A549 treated with ZK216348 at 1 μM for 4 hours (cell line): ENCODE measurements at places on chromosomes 5 and 9. TPM values are rescaled to one million over a fixed set of nuclear protein-coding genes. Genes with fewer than 3 reads are reported as not detected.

PGM5 gene
- total RNA-seq = not detected in 5 replicates

CDK5RAP2 gene
- total RNA-seq = 29.8 to 32.5 TPM (median 30.8 TPM) in 5 replicates

C9orf72 gene
- total RNA-seq = 4.1 to 6.2 TPM (median 4.2 TPM) in 5 replicates

ABCA1 gene
- 3.3 to 5.2 TPM (median 4.7 TPM) in 5 replicates for total RNA-seq

MRPS27 gene
- 50.4 to 58.3 TPM (median 56.1 TPM) in 5 replicates for total RNA-seq

SH2D3C gene
- total RNA-seq = 0.12 to 0.40 TPM (median 0.15 TPM) in 3 of 5 replicates, not detected in the others

MYOZ3 gene
- total RNA-seq = 0.07 to 0.09 TPM in 2 of 5 replicates, not detected in the others

BAAT gene
- total RNA-seq = 0.42 to 0.57 TPM (median 0.51 TPM) in 5 replicates

CCL21 gene
- not detected in 5 replicates for total RNA-seq

LHX6 gene
- total RNA-seq = 0.57 to 1.3 TPM (median 1.2 TPM) in 5 replicates

FOXD4L5 gene
- total RNA-seq = 0.06 to 0.11 TPM (median 0.11 TPM) in 3 of 5 replicates, not detected in the others

POMT1 gene
- total RNA-seq = 11.0 to 20.8 TPM (median 19.3 TPM) in 5 replicates

NPR2 gene
- 3.2 to 7.5 TPM (median 6.1 TPM) in 5 replicates for total RNA-seq

TARS1 gene
- total RNA-seq = 130 to 176 TPM (median 134 TPM) in 5 replicates

IFNK gene
- not detected in 5 replicates for total RNA-seq

PCDHA12 gene
- total RNA-seq = 2.1 to 3.6 TPM (median 2.7 TPM) in 5 replicates

IL13 gene
- total RNA-seq = 0.13 TPM in 1 of 5 replicates, not detected in the others

INSL6 gene
- total RNA-seq = not detected in 5 replicates

ENTREP1 gene
- total RNA-seq = 0.61 to 0.74 TPM (median 0.65 TPM) in 5 replicates

GRM6 gene
- total RNA-seq = not detected in 5 replicates

SLC6A7 gene
- 0.04 TPM in 2 of 5 replicates, not detected in the others for total RNA-seq

INSYN2B gene
- 0.50 to 0.64 TPM (median 0.59 TPM) in 5 replicates for total RNA-seq

PCDHGA6 gene
- 0.05 to 0.29 TPM (median 0.20 TPM) in 5 replicates for total RNA-seq

PLAC8L1 gene
- total RNA-seq = 0.34 to 0.75 TPM (median 0.70 TPM) in 3 of 5 replicates, not detected in the others

IRX1 gene
- total RNA-seq = not detected in 5 replicates

CDX1 gene
- total RNA-seq = not detected in 5 replicates

CNTNAP3 gene
- 7.4 to 12.7 TPM (median 9.9 TPM) in 5 replicates for total RNA-seq

THBS4 gene
- total RNA-seq = 0.14 to 0.19 TPM in 2 of 5 replicates, not detected in the others

INSL4 gene
- 13.6 to 17.0 TPM (median 16.2 TPM) in 5 replicates for total RNA-seq

BTNL3 gene
- not detected in 5 replicates for total RNA-seq

SPINK7 gene
- total RNA-seq = not detected in 5 replicates

SHLD3 gene
- total RNA-seq = 1.6 to 3.5 TPM (median 2.1 TPM) in 5 replicates

DNAH5 gene
- 0.82 to 2.3 TPM (median 1.5 TPM) in 5 replicates for total RNA-seq

LHFPL2 gene
- total RNA-seq = 49.7 to 74.0 TPM (median 60.1 TPM) in 5 replicates

MYORG gene
- 3.5 to 6.2 TPM (median 5.2 TPM) in 5 replicates for total RNA-seq

ANP32B gene
- total RNA-seq = 299 to 372 TPM (median 318 TPM) in 5 replicates

LHX3 gene
- total RNA-seq = 0.09 to 0.14 TPM (median 0.12 TPM) in 4 of 5 replicates, not detected in the other

PLEKHG4B gene
- total RNA-seq = 0.50 to 1.7 TPM (median 1.0 TPM) in 5 replicates

CKMT2 gene
- total RNA-seq = not detected in 5 replicates

NFIB gene
- total RNA-seq = 6.1 to 12.1 TPM (median 10.8 TPM) in 5 replicates

POLE3 gene
- total RNA-seq = 106 to 120 TPM (median 112 TPM) in 5 replicates

WWC1 gene
- total RNA-seq = 72.5 to 100 TPM (median 88.8 TPM) in 5 replicates
